ENCODE measurements at places on chromosomes 2 and 18.

- DNase-seq, result no peak
These were observed 517.0 kb downstream of the PTPRM start for GRCh38 chr18:8084160-8084559.

DNA sequence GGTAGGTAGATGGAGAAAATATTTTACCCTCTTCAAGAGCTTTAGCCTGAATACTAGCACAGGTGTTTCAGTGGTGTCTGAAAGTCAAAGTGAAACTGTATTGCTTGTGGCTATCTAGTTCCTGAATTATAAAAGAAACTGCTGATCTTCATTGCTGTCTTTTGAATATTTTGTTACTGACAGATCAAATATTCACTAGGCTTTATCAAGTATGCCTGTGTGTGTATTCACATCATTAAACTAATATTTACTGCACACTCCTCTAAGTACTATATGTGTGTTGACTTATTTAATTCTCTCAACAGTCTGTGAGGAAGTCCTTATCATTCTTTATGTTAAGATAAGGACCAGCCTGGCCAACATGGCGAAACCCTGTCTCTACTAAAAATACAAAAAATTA lies 139.6 kb downstream of the SOCS6 start:
- no peak for DNase-seq

DNA sequence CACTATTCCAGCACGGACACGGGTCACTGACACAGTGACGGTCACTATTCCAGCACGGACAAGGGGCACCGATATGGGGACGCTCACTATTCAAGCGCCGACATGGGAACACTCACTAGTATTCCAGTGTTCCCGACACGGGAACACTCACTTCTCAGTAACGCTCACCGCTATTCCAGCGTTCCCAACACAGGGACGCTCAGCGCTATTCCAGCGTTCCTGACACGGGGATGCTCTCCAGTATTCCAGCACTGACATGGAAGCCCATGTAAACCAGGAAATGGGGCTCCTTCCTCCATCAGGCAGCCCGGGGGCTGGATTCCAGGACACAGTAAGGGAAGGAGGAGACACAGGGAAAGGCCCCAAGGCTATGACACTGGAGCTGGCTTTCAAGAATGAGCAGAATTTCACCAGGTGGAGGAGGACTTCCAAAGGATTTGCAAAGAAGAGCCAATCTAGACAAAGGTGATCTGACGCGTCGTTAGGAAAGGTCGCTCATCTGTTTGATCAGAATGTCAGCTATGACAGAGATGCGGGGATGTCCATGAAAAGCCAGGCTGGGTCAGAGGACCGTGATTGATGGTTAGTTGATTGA lies 196.1 kb downstream of the EIPR1 start:
- no peak for DNase-seq

GRCh38 chr2:145020694-145021093 lies 500.8 kb upstream of the ZEB2 start:
- no peak for DNase-seq

- DNase-seq, result no peak
These were observed 120.7 kb downstream of the CYP26B1 start for GRCh38 chr2:72026819-72027425.

DNA sequence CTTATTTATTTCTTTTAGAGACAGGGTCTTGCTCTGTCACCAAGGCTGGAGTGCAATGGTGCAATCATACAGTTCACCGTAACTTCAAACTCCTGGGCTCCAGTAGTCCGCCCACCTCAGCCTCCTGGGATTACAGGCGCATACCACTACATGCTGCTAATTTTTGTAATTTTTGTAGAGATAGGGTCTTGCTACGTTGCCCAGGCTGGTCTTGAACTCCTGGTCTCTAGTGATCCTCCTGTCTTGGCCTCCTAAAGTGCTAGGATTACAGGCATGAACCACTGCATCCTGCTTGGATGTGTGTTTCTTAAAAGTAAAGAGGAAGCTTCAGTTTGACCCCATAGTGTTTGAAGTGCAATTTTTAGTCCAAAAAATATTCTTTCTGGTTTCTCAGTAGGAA lies 105.0 kb upstream of the KIF5C start:
- DNase-seq, result no peak

DNA sequence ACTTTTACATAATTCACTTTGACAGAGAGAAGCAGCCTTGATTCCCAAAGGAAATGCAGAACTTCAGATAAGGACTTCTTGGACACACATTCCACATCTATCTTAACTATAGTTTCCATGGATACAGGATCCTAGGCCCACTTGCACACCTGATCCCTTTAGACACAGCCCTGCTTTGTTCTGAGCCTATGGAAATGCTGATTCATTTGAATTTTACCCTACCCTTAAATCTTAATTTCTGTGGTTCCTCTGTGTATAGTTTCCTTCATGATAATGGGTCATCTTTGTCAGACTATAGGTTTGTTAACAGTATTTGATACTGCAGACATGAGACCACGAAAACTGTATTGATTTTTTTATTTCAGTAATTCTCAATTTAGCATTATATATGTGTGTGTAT lies 77.4 kb downstream of the ACTR3 start:
- no peak for DNase-seq

DNA sequence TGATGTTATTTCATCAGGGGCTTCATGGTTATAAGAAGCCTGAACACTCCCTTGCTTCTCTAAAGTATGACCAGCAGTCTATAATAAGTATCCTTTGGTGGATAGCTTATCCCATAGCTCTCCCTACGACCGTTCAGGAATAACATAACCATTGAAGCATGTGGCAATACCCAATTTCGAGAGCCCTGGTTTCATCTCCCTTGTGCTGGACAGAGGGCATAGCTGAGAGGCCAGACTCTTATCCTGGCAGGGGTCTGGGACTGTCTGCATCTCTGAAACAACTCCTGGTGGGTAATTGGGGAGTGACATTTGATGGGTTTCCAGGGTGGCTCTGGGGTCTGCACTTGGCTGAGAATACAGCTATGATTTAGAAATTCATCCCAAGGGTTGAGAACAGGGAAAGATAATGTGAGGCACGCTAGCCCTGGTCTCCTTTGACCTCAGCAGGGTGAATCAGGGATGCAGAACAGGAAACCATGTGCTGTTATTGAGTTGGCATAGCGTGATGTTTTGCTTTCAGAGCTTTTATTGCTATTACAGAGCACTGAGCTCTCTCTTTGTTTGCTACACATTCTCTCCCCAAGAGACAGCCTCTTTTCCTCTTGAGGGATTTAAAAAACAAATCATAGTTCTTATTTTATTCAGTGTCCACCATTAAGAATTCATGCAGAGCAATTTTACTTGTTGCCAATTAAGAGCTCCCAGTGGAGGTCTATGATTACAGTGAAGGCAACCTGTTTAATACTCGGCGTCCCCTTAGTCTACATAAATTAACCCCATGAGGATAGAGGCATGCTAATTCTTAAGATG lies 274.5 kb downstream of the NCKAP5 start:
- no peak for DNase-seq

DNA sequence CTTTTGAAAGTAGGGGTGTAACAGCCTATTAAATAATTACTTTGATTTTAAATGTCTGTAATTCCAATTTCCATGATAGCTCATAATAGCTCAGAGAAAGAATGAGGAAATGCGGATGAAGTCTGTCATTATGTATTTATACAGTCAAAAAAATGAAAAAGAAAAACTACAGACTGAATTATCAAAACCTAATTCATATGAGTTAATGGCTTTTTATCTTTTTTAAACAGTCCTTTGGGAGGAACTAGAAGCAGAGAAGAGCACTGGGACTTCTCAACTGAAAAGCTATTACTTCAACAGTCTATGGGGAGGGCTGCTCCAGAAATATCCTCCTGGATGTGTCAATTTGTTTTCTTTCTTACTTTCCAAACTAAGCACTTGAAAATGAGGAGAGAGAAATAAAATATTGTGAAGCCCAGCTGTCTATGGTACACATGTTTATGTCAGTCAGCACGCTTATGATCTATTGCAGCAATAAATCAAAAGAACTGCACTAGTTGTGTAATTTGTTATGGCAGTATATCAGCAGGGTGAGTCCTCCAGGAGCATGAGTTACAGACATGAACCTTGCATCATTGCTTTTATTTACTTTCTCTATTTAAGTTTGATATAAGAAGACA lies 1550.2 kb downstream of the LRP1B start:
- no peak for DNase-seq

GRCh38 chr2:29239209-29239960 lies 124.2 kb downstream of the CLIP4 start:
- DNase-seq, result no peak
